ENCODE measurements at places on chromosomes 5 and 9.

GRCh38 chr5:71662381-71662780 is 56.7 kb upstream of the CARTPT start:
- DNase-seq, result no peak

DNA sequence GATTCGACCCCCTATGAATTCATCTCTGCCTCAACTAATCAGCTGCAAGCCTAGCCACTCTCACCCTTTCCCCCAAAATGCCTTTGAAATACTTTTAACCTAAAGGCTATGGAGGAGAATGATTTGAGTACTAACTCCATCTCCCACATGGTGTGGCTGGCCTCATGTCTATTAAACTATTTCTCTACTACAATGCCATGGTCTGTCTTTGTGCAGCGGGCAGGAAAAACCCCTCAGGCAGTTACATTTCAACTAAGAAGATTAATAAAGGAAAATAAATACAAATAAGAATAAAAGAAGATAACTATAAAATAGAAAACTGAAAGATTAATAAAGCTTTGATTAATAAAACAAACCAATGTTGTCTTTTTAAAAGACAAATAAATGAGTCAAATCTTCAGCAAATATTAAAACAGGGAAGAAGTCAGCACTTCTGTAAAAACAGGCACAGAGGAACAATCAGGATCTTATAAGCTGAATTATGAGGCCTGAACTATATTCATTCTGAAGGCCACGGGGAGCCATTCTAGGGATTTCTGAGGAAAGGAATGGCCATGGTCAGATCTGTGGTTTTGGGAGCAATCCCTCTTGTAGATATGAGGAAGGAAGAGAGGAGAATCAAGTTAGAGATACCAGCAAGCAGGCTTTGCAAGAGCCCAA is 116.1 kb upstream of the SLC12A2 start:
- no peak for DNase-seq

GRCh38 chr9:89470224-89470839 is 27.6 kb downstream of the SEMA4D start:
- no peak for DNase-seq

DNA sequence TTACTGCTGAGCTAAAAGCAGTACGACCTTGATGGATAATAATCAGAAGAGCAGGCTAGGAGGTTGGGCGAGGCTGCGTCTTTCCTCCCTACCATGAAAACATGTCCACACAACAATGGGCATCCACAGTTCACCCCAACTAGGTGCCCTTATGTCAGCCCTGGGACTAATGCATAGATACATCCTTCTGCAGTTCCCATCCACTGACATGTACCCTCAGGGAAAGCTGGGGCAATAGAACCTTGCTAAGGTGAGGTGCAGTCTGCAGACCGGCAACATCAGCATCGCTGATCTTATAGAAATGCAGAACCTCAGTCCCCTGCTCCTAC is 697 bp upstream of the PRUNE2 start:
- no peak for DNase-seq

DNA sequence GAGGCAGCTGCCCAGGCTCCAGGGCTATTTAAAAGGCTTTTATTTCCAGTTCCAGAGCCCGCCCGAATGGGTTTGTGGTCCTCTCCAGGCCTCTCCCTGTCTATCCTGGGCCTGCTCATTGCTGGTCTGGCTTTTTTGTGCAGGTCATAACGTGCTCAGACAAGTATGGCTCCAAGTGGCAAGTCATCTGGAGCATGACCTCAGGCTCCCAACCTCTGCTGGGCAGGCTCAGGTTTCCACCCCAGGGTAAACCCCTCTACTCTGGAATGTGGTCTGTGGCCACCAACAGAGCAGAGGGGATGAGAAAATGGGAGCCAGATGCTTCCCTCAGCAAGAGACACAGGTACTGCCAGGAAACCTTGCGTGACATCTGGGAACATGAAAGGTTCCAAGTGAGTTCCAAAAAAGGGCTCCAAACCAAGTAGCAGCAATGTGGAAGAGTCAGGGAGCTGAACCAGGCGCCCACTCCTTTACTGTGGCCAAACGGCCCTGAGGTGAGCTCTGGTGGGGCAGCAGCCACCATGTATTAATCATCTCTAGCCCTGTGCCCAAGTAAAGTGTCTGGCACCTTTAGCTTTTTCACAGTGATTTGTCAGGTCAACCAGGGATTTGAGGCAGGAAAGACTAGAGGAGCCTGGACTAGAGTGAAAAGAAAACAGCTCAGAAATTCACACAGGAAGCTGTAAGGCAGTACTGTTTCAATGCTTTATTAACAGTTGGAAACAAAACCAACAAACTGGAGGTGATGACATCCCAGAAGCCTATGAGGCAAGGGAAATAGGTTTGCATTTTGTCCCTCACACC is 25.7 kb downstream of the PCDHGC5 start:
- DNase-seq, result peak; percentile 90

DNA sequence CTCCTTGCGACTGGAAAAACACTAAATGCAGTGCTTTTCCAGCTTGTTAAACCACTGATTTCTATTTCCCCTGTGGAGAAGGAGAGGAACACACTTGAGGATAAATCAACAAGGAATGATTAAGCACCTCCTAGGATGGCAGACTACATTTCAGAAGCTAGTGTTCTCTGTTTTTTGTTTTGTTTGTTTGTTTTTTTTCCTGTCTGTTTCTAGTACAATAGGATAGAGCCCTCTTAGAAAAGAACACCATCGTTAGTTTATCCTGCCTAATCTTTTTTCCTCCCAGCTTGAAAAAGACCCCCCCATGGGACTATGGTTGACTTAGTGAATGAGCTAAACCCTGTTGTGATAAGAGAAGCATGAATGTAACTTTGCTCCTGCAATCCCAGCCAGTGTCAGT is 3.9 kb upstream of the TAL2 start:
- no peak for DNase-seq

DNA sequence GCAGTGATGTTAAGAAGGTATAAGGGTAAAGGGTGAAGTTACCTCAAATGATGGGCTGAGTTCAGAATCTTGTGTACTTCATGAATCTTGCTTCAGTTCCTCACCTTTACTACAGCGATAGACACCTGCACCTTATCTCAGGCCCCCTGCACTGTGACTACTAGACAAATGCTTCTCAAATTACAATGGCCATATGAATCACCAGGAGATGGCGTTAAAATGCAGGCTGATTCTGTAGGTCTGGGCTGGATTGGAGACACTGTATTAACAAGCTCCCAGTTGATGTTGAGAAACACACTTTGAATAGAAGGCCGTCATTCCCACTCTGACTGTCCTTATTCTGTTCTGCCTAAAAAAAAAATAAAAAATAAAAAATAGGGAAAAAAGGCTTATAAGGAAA is 29.8 kb downstream of the TARS1 start:
- DNase-seq, result peak; percentile 68
